ENCODE measurements at places on chromosomes 2 and 18.

DNA sequence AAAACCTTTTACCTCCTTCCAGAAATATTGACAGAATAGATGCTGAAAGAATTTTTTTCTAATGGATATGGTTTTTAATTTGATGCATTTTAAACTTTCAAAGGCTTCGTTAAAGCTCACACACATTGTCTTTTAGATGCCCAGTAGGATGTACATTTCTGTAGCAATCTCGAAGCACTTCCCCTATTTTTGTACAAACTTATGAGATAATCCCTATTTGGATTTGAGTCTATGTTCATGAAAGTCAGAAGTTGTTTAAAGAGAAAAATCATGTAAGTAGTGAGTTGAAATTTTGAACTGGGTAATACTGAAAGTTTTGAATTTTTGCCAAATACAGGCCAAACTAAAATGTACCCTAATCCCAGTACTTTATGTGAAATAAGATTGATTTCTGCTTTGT is 38.1 kb upstream of the MMADHC start:
- no peaks in the 10 kb centered on the region for H3K36me3 ChIP-seq
- H3K4me1 ChIP-seq: no peaks in the 10 kb centered on the region
- H3K27me3 ChIP-seq: no peaks in the 10 kb centered on the region
- no peak overlapping the region for H3K27ac ChIP-seq

- no peaks in the 10 kb centered on the region for H3K36me3 ChIP-seq
- peaks cover 8% of the 10 kb centered on the region for H3K4me1 ChIP-seq
- H3K27me3 ChIP-seq: no peaks in the 10 kb centered on the region
- H3K4me3 ChIP-seq: no peak overlapping the region
- H3K27ac ChIP-seq: no peak overlapping the region
Measured at GRCh38 chr2:144325086-144325485, 194.8 kb downstream of the ZEB2 start.

GRCh38 chr18:31248783-31249521 is 69.0 kb upstream of the DSG1 start:
- no peaks in the 10 kb centered on the region for H3K27me3 ChIP-seq
- peaks cover 17% of the 10 kb centered on the region for H3K4me1 ChIP-seq
- DNase-seq: no peak
- H3K36me3 ChIP-seq: no peaks in the 10 kb centered on the region
- no peak overlapping the region for H3K4me3 ChIP-seq
- no peak overlapping the region for H3K27ac ChIP-seq

DNA sequence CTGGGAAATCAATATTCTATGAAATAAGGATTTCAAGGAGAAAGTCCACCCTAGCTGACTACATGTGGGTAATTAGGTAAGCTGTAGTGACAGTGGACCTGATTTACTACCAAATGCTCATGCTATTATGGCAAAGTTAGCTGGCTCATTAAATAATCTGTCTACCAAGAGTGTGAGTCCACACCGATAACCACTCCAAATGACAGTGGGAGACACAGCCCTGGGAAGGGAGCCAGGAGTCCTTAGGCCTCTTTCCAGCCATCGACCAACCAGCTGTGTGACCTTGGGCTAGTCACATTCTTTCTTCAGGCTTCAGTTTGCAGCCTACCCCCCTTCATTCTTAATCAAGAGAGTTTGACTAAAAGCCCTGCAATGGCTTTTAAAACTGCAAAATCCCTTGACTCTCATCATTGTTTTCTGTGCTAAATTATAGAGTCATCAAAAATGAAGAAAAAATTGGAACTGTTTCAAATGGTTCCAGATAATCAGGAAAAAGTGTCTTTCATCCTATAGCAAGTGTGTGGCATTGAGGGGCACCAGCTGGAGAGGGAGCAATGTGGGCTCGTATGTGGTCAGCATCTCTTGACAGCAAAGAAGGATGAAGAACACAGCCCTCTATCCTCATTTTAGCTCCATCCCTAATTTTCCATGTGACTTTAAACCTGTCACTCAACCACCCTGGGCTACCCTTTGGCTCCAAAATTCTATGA is 45.6 kb upstream of the SLC14A2 start:
- H3K27ac ChIP-seq: no peak overlapping the region
- no peaks in the 10 kb centered on the region for H3K27me3 ChIP-seq
- H3K36me3 ChIP-seq: no peaks in the 10 kb centered on the region
- H3K4me1 ChIP-seq: peaks cover 7% of the 10 kb centered on the region
- no peak for DNase-seq

- H3K27me3 ChIP-seq: no peaks in the 10 kb centered on the region
- H3K4me1 ChIP-seq: peaks cover 23% of the 10 kb centered on the region
- H3K36me3 ChIP-seq: no peaks in the 10 kb centered on the region
- H3K4me3 ChIP-seq: no peak overlapping the region
Measured at GRCh38 chr2:72800492-72800891, 25.3 kb downstream of the EXOC6B start.

DNA sequence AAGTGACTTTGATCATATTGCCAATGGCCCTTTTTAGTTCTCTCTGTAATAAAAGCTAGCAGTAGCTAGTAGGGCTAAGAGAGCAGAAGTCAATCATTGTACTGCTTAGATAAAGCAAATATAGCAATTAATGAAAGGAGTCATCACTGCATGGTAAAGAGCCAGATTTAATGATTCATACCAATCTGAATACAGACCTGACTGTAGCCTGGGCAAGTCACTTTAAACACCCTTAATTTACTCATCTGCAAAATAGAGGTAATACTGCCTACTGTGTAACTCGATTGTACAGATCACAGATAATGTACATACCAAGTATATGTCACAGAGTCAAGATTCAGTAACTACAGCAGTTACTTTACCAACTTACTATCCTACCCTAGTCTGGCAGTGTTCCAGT is 63.6 kb downstream of the ASXL2 start:
- H3K27ac ChIP-seq: no peak overlapping the region
- H3K4me1 ChIP-seq: no peaks in the 10 kb centered on the region
- no peaks in the 10 kb centered on the region for H3K36me3 ChIP-seq
- no peak for DNase-seq
- H3K4me3 ChIP-seq: no peak overlapping the region

All from transverse colon (tissue), 4 donors.